ENCODE measurements at places on chromosomes 7 and 10.

DNA sequence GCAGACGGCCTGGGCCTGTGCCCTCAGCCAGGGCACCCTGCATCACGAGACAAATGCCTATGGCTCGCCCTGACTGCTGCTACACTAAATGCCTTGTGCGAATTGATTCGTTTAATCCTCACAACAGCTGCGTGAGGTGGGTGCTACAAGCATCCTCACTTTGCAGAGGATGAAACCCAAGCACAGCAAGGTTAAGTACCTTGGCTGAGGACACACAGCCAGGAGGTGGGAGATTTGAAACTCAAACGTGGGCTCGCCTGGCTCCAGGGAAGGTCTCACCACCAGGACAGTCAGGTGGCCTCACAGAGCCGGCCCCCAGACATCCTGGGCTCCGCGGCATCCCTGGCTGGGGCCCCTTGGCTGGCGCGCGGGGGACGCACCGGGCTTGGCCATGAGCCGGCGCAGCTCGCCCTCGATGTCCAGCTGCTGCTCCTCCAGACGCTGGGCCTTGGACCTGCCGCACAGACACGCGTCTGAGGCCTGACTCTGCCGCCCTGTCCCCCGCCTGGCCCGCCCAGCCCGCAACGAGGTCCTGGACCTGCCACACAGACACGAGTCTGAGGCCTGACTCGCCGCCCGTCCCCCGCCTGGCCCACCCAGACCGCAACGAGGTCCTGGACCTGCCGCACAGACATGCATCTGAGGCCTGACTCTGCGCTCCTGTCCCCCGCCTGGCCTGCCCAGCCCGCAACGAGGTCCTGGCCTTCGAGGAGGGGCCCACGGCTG lies 22.0 kb downstream of the MICALL2 start:
- no peak for DNase-seq

DNA sequence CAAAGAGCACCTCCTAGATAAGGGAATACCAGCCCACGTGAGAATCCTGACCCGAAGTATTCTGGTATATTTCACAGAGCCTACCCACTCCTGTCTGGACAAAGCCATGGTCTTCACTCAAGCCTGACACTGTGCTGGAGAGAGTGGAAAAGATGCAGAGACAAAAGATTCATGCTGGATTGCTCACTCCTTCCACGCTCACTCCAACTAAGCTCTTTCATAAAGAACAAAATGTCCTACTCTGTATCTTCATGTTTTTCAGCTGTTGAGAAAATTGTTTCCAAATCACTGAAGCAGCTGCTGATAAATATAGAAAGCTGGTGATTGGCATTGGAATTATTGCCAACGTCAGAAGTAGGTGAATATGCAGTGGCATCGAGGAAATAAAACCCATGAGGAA lies 106.0 kb downstream of the ABLIM1 start:
- no peak for DNase-seq

- DNase-seq: no peak
Observed at GRCh38 chr10:61071580-61071979, 127.6 kb upstream of the RHOBTB1 start.

GRCh38 chr7:137755846-137756651 lies 90.7 kb downstream of the DGKI start:
- DNase-seq: no peak

- no peak for DNase-seq
Observed at GRCh38 chr7:80876894-80877414, 41.9 kb downstream of the SEMA3C start.

DNA sequence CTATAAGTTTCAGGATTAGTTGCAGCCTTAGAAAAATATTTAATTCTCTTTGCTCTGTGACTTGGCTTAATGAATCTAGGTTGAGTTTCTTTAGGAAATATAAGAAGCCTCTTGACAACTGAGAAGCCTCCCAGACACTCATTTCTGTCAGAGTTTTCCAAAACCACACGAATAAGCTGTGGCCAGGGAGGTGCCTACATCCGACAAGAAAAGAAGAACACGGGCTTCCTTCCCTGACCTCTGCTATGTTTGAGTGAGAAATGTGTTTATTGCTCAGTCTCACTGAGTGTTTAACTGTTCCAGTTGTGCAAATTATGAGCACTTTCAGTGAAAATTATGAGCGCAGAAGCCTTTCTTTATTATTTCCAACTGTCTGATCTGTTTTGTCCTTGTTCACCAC lies 105.0 kb downstream of the TRIL start:
- no peak for DNase-seq

- DNase-seq: no peak
Observed at GRCh38 chr10:133415752-133416151, 8.7 kb downstream of the SPRN start.

GRCh38 chr7:874031-874749 lies 2.2 kb upstream of the GET4 start:
- no peak for DNase-seq

DNA sequence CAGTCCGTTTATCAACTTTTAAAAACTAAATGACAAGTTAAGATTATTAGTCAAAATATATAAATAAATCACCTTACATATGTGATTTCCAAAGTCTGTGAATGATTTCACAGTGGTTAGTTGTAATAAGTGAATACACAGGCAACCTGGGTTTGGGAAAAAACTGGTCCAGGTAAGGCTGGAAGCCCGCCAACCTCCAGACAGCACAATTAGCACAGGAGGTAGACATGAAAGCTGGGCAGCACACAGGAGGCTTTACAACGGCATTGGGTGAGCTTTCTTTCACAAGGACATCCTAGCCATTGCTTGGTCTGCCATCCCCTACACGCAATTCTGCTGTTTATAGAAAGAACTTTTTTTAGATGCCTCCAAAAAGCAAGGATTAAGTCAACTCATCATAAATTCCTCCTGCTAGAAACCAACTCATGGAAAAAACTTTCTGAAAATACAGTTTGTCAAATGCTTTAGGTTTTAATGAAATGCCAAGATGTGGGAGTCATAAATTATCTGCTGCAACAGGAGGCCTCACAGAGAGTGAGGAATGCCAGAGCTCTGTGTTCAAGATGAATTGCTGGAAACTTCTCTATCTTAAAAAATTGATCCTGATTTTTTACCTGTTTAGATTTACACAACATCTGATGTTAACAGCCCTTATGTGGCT lies 346.8 kb upstream of the NFE2L3 start:
- DNase-seq: no peak

DNA sequence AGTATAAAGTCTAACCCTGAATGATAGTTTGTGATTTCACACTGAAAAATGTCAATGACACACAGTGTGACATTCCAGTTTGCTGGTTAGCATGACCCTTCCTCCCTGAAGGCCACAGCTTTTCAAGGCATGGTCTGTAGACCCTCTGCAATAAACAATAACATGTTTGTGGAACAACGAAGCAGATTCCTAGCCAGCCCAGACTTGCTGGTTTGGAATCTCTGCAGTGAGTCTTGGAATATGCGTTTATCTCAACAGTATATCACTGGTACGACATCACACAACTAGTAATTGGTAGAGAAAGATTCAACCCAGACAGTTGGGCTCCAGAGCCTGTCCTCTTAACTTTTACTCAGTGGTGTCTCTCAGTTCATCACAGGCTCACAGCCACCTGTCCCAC lies 23.7 kb upstream of the DUSP5 start:
- DNase-seq: no peak

GRCh38 chr7:21966271-21966670 lies 20.6 kb upstream of the CDCA7L start:
- DNase-seq: no peak

DNA sequence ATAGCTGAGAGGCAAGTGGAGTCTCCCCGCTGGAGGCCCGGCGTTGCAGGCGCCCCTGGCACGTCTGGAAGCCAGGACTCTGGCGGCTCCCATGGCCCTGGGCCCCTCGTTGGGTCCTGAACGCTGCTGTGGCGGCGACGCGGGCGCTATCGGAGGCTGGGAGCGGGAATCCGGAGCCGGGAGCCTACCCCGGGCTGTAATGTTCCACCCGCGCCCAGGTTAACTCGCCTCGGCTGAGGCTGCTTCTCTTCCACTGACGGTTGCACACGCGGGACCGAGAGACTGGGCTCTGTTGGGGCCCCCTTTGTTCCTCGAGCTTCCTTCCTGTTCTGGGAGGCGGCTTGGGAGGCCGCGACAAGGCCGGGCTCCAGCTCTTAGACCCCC lies 1.3 kb upstream of the HOXA5 start:
- no peak for DNase-seq

DNA sequence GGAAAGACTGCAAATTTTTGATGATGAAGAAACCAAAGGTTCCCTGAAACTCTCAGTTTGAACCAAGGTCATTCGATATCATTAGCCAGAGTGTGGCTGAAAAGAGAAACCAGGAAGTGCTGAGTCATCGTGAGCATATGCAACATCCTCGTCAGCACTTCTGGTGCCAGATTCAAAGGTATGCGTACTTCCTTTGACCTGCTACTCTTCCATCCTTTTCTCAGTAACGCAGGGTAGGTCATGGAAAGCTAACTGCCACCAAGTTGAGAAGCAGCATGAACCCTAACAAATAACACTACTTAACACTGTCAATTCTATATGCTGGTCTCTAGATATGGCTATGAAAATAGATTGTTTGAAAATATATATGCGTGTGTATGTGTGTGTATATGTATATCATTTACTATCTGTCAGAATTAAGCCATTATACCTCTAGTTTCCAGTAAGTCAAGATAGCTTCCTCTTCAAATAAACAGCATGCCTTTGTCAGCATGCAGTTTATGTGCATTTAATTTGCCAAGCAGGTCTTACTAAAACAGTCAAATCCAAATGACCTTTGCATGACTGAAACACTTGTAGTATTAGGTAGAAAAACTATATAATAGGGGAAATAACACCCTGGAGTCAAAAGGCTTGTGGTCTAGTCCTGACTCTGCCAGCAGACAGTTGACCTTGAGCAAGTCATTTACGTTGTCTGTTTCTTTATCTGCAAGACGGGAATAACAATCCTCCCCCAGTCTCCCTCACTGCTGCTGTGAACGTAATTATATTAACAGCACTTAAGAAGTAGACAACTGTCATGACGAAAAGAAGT lies 26.4 kb downstream of the CDK6 start:
- no peak for DNase-seq

GRCh38 chr7:83306502-83306901 lies 143.8 kb upstream of the PCLO start:
- no peak for DNase-seq

DNA sequence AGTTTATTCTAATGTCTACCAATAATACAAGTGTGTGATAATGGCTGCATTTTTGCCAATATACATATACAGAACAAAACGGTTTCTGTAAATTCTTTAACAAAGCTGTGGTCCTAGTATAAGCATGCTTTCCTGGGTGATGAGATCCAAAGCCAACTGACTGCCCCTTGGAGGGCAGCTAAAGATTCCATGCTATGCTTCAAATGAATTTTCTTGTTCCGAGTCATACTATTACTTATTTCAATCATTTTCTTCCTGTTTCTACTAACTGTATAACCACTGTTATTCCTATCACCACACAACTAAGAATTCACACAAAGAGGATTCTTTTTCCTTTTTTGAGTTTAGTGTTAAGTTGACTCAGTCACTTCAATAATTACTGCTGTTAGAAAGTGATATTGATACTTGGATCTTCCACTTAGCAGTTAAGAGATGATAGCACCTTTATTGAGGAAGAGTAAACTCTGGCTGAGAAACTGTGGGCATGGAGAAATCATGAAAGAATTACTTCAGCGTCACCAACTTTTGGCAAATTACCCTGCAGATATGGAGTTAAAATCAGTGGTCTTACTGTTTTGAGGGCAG lies 197.5 kb downstream of the ARL4A start:
- DNase-seq: no peak

DNA sequence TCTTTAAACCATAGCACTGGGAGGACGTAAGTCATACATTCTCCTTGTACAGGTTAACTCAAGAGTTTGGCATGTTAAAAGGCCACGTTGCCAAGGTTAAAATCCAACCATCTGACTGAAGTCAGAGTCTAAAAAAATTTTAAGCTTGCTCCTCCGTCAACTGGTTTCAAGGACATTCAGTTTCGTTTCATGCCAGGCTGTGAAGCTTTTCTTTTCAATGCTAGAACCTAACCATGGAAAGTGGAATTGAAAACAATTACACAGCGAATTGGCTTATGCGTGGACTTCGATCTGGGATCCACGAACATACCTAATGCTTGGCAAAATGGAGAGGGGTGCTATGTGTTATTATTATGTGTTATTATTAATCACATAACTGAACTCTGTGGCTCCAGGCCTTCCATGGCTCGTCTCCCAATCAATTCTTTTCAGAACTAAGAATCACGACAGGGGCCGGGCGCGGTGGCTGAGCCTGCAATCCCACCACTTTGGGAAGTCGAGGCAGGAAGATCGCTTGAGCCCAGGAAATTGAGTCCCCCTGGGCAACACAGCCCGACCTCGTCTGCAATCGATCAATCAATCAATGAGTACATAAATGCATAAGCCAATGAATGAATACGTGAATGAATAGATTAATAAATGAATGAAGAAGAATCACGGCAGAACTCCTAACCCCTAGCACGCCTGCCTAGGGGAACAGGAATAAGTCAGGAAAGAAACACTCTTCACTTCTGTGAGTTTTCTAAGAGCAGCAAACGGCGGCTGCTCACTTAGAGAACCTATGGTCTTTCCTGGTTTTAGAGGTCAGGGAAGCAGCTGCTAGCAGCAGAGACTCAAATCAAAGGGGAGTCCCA lies 733 bp upstream of the ARL5B start:
- no peak for DNase-seq

DNA sequence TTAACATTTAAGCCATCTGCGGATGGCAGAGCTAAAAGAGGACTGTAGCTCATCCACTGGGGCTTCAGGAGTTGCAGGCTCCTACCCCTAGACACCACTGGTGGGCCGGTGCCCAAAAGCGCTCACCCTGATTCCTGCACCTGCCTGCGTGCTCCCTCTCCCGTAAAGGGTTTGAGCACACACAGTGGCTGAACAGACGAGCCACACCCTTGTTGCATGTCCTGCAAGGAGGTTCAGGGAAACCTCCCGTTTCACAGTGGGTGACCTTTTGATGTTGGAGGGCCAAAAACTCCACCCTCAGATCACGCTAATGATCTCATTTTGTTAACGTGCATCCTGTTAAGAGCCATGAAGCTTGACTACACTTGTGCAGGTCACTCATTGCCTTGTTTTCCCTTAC lies 37.9 kb downstream of the SYPL1 start:
- no peak for DNase-seq

- no peak for DNase-seq
Observed at GRCh38 chr10:43315535-43316207, 48.8 kb upstream of the RASGEF1A start.

DNA sequence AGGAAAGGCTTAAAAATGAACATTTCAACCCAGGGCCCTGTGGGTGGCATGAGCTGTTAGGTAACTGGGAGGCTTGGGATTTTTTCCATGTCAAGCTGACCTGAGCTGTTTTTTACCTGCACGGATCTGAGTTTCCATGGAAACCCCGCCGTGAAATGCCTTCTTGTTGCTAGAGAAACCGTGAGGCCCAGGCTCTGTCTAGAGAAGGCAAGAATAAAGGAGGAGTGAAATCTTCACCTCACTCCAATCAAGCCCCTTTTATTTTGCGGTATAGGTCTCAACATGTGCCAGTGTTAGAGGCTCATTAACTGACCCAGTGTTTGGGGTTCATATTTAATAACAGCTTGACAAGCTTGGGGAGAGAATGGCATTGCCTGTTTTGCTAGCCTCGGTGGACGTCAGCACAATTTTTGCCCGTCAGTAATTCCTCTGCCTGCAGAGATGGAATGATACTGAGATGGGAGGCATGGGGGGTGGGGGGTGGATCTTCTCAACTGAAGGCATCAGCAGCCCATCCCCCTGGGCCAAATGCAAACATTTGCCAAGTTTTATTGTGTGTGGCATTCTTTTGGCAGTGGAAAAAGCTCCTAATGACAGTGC lies 48.9 kb upstream of the PDCD4 start:
- no peak for DNase-seq

All from stimulated activated CD8-positive, alpha-beta memory T cell treated with anti-CD3 and anti-CD28 coated beads, Interleukin-7, amount 100 ng/mL, for 1 hour (primary cell).